ENCODE measurements at places on chromosomes 11 and 22. TPM values are rescaled to one million over a fixed set of nuclear protein-coding genes. Genes with fewer than 3 reads are reported as not detected.
A peak's percentile ranks its signal among the peaks of the same experiment; 100 is the strongest.

- peaks cover 3% of the 10 kb centered on the region for H3K4me1 ChIP-seq
- no peaks in the 10 kb centered on the region for H3K27me3 ChIP-seq
- no peak overlapping the region for H3K4me3 ChIP-seq
- H3K36me3 ChIP-seq = no peaks in the 10 kb centered on the region
- no peak overlapping the region for H3K27ac ChIP-seq
These were observed 24.4 kb upstream of the HSPA8 start for GRCh38 chr11:123086305-123086704.

GSTT2B gene
- total RNA-seq = 3.6 TPM

DNA sequence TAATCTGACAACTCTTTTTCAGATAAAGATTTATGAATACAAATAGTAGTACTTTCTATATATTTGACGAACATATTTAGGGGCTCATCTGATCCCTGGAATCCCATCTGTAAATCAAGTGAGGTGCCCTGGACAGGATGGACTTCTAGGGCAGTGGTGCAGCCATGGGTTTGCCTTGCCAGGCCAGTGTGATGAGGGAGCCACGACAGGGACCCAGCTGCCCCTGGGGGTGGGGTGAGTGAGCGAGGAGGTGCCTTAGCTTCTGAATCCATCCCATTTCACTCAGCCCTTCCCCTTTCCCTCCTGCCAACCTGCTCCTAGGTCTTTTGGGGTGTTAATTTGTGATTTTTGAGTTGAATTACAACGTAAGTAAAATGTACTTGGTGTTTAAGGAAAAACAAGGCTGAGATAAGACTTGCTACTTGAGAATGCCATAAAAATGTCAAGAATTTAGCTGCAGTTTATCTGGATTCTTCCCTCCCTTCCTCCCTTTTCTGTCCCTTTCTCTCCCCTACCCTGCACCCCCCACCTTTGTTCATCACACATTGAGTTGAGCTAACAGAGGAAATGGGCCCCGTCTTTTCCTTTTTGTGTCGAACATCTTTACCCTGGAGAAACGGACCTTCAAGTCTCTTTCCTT lies 60.8 kb downstream of the PPFIBP2 start:
- no peaks in the 10 kb centered on the region for H3K27me3 ChIP-seq
- no peak for DNase-seq

GRCh38 chr11:20626279-20626678 lies 26.9 kb downstream of the SLC6A5 start:
- H3K27me3 ChIP-seq = no peaks in the 10 kb centered on the region
- H3K36me3 ChIP-seq = no peaks in the 10 kb centered on the region
- H3K4me3 ChIP-seq = no peak overlapping the region
- no peaks in the 10 kb centered on the region for H3K4me1 ChIP-seq
- DNase-seq = no peak
- H3K27ac ChIP-seq = no peak overlapping the region

DNA sequence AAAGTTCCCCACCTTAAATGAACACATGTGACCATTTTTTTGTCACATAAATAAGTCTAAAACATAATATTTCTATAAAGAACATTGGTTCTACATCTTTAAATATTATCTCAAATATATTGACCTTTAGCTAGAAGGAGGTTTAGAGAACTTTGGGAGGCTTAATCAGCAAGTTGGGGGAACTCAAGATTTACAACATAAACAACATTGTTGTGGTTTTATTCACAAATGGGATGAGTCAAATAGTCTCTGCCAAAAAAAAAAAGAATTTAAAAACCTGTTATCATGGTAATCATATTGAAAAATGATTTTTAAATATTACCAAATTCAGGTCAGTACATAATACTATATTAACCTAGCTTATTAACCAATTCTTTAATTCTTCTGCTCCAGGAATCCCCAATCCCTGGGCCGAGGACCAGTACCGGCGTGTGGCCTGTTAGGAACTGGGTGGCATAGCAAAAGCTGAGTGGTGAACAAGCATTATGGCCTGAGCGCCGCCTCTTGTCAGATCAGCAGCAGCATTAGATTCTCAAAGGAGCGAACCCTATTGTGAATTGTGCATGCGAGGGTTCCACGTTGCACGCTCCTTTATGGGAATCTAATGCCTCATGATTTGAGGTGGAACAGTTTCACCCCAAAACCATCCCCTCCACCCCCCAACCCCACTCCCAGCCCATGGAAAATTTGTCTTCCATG lies 98.2 kb downstream of the RDX start:
- H3K4me1 ChIP-seq = no peaks in the 10 kb centered on the region
- H3K27ac ChIP-seq = no peak overlapping the region

- no peak for DNase-seq
- H3K27me3 ChIP-seq = no peaks in the 10 kb centered on the region
- H3K4me3 ChIP-seq = no peak overlapping the region
- H3K4me1 ChIP-seq = peaks cover 5% of the 10 kb centered on the region
- no peak overlapping the region for H3K27ac ChIP-seq
These were observed 36.5 kb upstream of the TOLLIP start for GRCh38 chr11:1345737-1346513.

TEAD1 gene
- 57.3 TPM for total RNA-seq

DNA sequence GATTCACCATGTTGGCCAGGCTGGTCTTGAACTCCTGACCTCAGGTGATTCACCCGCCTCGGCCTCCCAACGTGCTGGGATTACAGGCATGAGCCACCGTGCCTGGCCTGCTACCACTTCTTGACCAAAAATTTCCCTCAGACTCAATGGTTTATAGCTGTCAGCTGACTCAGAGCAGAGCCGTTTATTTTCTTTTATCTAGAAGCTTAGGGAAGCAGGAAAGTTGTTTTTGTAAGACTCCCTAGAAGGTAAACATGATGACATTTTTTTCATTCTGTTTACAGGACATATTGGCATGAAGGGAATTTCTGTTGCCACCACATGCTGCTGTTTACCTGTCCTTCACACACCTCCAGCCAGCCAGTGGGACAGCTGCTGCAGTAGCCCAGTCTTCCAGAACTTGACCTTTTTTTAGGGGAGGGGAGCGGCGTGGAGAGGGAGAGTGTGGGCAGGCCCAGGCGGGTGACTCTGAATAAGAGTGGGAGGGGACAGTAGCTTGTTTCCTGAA lies 56.1 kb upstream of the PTPRJ start:
- H3K4me1 ChIP-seq = peaks cover 12% of the 10 kb centered on the region
- no peaks in the 10 kb centered on the region for H3K36me3 ChIP-seq
- DNase-seq = no peak
- H3K27ac ChIP-seq = no peak overlapping the region

DNA sequence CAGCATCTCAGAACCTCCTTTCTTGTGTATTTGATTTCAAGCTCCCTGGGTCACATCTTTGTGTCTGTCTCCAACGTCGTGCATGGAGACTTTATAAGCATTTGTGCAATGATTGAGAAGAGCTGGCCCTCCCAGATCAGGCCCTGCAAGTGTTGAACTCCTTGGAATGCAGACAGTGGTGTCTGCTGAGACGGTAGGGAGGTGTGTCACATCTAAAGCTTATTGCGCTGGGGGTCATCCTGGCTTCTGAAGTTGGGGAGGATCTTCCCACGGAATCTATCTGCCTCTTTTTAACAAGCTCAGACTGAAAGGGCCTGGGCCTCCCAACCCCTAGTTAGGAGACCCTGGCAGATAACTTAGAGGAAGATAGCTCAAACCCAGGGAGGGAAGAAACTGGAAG lies 6.7 kb downstream of the APLNR start:
- no peak overlapping the region for H3K4me3 ChIP-seq
- no peaks in the 10 kb centered on the region for H3K27me3 ChIP-seq
- DNase-seq = no peak

DNA sequence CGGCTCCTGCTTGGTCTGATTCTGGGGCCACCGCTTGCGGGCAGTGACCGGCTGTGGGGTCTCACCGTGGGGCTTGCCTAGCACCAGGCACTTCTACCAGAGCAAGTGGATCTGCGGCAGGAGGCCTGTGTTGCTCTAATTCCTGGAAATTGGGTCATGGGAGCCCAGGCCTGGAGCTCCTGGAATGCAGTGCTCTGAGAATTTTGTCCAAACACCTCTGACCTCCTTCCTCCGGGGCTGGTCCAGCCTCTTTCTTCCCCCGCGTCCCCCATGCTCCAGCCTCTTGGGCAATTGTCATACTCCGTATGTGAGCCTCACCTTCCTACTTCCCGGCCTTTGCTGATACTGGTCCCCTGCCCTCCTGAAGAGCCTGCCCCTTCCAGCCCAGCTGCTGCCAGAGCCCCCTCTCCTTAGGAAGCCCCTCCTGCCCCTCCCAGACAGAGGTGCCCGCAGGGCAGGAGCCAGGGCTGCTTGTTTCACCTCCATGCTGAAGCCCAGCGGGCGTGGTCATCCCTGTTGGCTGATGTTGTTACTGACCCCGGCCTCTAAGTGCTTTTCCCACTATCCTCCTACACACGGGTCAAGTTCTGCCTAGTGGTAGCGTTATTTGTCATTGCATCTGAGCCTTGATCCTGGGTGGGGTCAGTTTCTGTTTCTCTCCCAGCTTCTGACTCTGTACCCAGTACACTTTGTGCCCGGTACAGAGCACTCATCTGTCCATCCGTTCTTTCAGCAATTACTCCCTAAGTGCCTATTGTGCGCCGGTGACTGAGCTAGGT lies 9.6 kb downstream of the MGAT3 start:
- H3K27me3 ChIP-seq = no peaks in the 10 kb centered on the region
- no peak for DNase-seq
- no peaks in the 10 kb centered on the region for H3K4me1 ChIP-seq
- H3K4me3 ChIP-seq = no peak overlapping the region

- peaks cover 44% of the 10 kb centered on the region for H3K36me3 ChIP-seq
- no peaks in the 10 kb centered on the region for H3K4me1 ChIP-seq
- no peak overlapping the region for H3K27ac ChIP-seq
These were observed 28.9 kb downstream of the NAP1L4 start for GRCh38 chr11:2963112-2963754.

VPREB3 gene
- not detected for total RNA-seq

DNA sequence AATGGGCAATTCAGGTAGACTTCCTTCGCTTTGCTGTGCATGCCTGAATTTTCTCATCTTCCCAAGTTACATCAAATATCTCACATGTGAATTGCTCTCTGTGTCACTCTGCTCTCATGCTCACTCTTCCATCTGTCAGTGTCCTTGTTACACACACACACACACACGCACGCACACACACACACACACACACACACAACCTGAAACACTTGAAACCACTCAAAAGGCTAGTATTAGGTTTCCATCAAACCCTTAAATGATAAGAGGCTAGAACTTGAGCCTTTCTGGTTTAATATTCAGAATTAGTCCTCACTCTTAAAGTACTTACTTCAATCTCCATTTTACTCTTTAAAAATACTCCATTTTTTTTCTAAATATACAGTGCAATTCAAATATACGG lies 282.4 kb downstream of the C11orf87 start:
- H3K27ac ChIP-seq = no peak overlapping the region
- no peaks in the 10 kb centered on the region for H3K4me1 ChIP-seq

CCDC116 gene
- not detected for total RNA-seq

DNA sequence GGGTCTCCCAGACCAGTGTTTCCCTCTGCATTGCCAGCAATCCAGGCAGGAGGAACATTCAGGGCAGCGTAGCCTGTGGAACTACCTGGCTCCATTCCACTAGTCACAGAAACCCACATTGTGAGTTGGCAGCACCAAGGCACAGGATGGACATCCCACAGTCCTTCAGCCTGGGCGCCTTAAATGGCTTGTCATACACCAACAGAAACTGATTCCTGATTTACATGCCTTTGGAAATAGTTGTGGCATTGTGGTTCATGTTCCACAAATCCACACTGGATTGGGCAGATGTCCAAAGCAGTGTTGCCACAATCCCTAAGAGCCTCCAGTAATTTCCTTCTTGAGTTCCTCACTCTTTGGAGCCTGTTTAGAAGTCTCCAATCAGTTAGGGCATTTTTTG lies 225.6 kb downstream of the BLID start:
- no peaks in the 10 kb centered on the region for H3K27me3 ChIP-seq
- no peak for DNase-seq
- H3K36me3 ChIP-seq = no peaks in the 10 kb centered on the region
- H3K4me1 ChIP-seq = peaks cover 37% of the 10 kb centered on the region
- H3K27ac ChIP-seq = peak overlapping the region; percentile 29

DNA sequence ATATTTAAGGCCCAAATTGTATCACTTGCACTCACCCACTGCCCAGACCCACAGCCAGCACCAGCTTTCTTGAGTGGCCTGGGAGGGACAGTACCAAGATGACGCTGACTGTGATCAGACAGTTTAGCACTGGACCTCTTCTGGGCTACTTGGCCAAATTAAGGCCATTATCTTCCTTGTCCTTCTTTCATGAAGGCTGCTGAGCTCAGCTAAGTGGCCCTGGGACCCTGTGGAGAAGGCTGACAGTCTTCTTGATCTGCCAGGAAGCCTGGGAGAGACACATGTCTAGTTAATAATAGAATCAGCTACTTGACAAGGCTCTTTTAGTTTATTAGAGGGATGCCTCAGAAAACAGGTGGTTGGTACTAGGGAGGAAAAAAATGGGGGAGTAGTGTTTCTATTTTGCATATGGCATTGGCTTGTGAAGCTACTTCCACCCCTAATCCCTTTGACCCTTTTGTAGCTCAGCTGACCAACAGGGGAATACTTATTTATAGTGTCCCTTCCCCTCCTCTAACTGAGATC lies 127.9 kb upstream of the NTM start:
- no peaks in the 10 kb centered on the region for H3K4me1 ChIP-seq
- H3K27me3 ChIP-seq = no peaks in the 10 kb centered on the region
- DNase-seq = no peak
- no peaks in the 10 kb centered on the region for H3K36me3 ChIP-seq
- H3K4me3 ChIP-seq = no peak overlapping the region

SHANK3 gene
- 10.7 TPM for total RNA-seq

GRCh38 chr11:70846781-70847655 lies 405.4 kb downstream of the SHANK2 start:
- no peak overlapping the region for H3K27ac ChIP-seq
- H3K4me1 ChIP-seq = no peaks in the 10 kb centered on the region
- no peak for DNase-seq
- H3K4me3 ChIP-seq = no peak overlapping the region
- no peaks in the 10 kb centered on the region for H3K27me3 ChIP-seq

DNA sequence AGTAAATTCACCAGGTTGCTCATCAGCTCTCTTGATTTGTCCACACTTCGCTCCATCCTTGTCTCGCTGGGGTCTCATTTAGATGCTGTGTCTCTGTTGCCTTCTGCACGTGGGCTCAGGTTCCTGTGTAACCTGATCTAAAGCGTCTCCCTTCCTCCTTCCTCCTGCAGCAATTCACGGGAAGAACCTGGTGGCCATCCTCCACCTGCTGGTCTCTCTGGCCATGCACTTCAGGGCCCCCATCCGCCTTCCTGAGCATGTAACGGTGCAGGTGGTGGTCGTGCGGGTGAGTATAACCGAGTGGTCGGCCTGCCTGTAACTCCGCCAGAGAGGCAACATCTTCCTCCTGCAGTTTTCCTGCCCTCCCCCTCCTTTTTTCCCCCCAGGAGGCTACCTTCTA lies 48.0 kb upstream of the PARVG start:
- no peaks in the 10 kb centered on the region for H3K27me3 ChIP-seq
- H3K4me3 ChIP-seq = no peak overlapping the region
- H3K36me3 ChIP-seq = no peaks in the 10 kb centered on the region

GRCh38 chr11:64223001-64223651 lies 2.9 kb downstream of the TRPT1 start:
- H3K4me3 ChIP-seq = no peak overlapping the region
- peaks cover 29% of the 10 kb centered on the region for H3K4me1 ChIP-seq
- H3K27ac ChIP-seq = no peak overlapping the region
- peaks cover 3% of the 10 kb centered on the region for H3K36me3 ChIP-seq
- no peaks in the 10 kb centered on the region for H3K27me3 ChIP-seq

GRCh38 chr11:102469196-102469821 lies 16.7 kb upstream of the TMEM123 start:
- no peak overlapping the region for H3K4me3 ChIP-seq
- H3K27ac ChIP-seq = no peak overlapping the region
- no peak for DNase-seq
- H3K36me3 ChIP-seq = no peaks in the 10 kb centered on the region
- H3K4me1 ChIP-seq = peaks cover 6% of the 10 kb centered on the region

SPI1 gene
- total RNA-seq = 44.4 TPM

GRCh38 chr11:44813401-44813800 lies 86.6 kb downstream of the TSPAN18 start:
- no peak overlapping the region for H3K27ac ChIP-seq
- H3K36me3 ChIP-seq = no peaks in the 10 kb centered on the region

Measured in thoracic aorta (tissue), 2 donors.